ENCODE measurements at places on chromosomes 7 and 10.

DNA sequence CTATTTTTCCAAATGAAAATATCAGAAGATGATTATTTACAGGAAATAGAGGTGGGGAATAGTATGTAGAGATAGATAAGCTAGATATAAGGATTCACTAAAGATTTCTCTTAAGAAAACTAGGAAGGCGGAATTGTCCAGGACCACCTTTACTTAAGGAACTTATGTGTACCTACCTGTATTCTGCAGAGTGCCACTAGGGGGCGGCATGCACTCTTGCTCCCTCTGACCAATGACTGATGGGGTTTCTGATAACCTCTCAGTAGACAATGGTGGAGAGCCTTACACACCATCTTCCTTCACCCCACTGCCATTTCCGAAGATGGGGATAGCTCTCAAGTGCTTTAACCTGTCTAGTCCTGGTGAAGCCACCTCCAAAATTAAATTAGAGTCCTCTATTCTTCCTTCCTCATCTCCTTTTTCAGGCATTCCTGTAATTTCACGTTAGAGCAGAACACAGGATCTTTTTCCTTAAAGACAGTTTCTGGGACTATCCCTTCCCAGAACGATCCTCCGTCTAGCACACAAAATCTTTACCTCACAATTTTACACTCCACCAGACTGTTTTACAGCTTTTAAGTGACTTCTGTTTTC, 453.1 kb downstream of the SORCS1 start:
- no peak for DNase-seq

DNA sequence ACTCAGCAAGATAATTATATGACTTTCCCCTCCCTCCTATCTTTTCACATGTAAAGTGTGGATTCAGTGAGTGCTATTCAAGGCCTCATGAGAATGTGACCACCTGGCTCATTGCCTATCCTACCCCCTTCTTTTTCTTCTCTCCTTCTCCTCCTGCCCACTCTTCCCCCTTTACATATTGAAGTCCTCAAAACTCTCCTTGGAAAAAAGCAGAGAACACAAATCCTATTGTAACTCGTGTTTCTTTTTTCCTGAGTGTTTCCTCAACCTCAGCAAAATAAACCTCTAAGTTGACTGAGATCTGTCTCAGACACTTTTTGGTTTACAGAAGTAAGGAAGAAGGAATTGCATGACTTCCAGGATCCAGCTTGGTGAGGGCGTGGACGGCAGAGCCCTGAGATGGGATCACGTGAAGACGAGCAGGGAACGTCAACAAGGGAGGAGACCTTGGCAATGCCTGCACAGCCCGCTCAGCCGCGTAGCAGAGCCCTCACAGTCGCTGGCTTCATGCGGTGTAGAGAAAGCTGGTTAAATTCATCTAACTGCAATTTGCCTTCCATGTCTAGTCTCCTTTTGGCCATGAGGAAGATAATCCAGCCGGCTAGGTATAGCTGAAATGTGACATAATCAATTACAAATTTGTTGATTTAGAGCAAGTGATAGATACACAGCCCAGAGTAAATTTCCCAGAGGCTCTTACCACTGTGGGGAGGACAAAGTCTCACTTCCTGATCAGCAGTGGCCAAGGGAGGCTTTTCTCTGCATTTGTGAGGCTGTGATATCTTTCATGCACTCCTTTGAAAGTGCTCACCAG, 75.7 kb downstream of the LYZL2 start:
- no peak for DNase-seq

DNA sequence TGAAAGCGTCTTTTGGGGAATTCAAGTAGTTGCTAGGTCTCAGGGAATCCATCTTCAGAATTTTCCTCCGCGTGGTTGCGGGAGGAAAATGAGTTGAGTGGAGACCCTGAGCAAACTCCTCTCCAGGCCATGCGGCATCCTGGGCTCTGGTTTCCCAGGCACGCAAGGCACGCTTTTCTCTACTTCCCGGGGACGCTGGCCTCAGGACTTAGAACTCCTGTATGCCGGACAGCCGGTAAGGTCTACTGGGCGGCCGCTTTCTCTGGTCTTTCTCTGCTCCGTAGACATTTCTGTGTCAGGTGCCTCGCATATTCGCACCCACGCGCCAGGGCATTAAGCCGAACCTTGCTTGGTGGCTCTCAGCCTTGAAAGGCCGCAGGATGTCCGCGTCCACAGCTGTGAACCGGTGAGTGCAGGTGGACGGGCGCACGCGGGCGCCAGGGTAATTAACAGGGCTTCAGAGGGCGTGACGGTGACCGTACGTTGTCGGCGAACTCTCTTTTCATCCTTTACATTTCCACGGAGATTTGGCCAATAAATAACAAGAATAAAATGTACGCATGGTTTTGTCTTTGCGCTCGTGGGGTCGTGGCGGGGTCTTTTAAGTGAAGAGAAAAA, 992 bp upstream of the RBM20 start:
- no peak for DNase-seq

DNA sequence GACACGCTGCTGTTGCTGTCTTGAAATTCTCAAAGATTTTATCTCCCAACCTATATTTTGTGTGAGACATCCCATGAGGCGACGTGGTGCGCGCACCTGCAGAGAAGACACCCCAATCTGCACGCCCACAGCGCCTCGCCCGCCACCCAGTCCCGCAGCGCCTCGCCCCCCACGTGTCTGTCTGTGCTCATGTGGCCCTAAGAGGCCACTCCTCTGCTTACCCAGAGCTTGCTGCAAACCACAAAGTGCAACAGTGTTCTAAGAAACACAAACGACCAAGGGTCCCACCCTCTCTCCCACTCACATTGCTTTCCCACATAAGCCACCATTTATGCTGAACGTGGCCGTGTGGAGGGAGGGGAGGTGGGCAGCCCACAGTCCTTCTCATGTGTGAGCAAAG, 287.2 kb downstream of the PTPRN2 start:
- no peak for DNase-seq

DNA sequence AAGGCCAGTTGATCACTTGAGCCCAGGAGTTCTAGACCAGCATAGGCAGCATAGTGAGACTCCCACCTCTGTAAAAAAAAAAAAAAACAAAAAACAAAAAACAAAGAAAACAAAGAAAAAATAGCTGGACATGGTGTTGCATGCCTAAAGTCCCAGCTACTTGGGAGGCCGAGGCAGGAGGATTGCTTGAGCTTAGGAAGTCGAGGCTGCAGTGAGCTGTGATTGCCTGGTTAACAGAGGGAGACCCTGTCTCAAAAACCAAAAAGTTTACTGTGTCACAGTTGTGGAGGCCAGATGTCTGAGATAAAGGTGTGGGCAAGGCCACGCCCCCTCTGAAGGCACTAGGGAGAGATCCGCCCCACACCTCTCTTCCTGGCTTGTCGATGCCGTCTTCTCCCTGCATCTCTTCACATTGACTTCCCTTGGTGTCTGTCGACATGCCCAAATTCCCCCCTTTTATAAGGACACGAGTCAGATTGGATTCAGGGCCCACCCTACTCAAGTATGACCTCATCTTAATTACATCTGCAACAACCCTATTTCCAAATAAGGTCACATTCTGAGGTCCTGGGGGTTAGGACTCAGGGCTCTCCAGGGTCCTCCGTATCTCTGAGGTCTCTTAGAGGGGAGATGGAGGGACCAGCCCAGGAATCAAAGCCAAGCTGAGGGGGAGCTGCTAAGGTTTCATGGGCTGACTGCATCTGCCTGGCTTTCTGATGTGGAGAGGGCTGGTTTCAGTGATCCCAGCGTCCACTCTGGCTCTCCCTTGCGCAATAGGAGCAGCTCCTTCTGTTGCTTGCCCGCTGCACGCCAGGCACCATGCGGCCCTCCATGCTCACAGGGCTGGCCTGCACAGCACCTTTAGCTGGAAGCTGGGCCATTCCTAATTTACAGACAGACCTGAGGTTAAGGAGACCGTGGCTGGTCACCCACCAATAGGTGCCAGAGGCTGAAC, 23.1 kb downstream of the AGAP3 start:
- DNase-seq: no peak

DNA sequence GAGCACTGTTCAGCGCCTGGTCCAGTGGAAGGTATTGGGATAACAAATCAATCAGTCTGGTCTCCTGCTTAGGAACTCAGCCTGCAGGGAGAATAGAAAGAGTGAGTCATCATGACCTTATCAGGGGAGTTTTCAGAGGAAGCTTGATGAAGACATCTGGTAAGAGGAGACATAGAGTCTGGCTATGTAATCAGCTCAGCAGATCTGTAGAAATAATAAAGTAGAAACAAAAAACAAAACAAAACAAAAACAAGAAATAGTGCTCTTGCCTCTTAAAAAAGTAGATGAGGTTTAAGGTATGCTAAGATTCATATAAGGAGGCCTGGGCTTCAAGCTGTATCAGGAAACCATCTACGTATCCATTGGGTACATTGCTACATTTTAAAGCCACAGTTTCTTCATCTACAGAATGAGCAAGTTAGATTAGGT, 14.4 kb downstream of the TAS2R41 start:
- no peak for DNase-seq

DNA sequence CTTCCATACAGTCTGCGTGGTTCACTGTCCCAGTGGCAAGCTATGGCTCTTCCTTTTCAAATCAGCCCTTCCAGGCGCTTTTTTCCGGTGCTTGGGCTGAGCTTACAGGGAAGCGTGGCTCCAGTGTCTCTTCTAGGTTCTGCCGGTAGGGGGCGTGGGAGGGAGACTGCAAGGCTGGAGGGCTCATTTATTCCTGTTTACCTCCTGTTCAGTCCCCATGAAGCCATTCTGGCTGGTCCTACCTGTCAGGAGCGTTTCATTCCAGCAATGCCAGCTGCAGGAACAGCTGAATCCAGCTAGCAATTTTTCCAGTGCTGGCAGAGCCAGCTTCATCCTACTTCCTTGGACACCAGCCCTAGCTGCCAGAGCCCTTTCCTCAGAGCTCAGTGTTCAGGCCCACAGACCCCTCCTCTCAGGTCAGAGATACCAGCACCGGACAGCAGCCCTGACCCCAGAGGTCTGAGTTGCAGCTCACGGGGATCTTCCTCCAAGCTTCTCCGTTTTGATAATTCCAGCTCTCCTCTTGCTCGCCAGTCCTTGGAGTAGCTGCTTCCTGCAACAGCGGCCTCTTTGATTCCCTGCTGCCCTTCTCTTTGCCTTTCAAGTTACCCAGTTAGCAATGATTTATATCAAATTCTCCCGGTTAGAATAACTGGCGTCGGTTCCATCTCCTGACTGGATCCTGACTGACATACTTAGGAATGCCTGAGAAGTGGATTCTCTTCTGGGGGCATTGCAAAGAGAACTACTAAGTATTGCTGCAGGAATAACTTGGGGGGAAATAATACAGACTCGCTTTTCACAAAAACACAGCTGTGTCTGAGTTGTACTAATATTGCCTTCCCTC, 129.8 kb downstream of the FRMD4A start:
- DNase-seq: no peak

DNA sequence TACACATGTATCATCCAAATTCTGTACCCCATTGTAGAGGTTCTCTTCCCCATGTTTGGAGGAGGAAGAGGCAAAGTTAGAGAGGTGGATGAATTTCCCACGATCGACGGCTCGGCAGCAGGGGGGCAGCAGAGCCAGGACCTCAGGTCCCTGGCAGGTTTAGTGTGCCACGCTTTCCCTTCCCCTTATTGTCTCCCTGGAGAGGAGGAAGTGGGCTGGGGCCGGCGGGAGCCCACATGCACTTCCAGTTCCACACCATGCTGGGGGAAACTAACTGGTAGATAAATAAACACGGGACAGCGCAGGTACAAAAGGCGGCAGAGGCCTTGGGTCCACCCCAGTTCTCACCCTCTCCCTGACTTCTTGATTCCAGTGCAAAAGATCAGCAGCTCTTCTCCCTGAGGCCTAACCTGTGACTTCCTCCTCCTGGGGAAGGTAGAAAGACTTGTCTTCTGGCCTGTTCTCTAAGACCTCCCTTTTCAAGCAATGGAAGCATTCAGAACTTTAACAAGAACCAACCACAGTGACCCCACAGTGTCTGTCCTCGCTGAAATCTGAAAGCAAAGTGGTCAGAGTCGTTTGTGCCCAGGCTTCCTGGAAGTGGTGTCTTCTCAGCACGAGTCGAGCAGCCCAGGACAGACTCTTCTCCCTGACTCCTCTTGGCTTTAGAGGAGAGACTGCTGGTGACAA, 30.5 kb upstream of the SRGN start:
- DNase-seq: no peak

- no peak for DNase-seq
These were observed 962.1 kb downstream of the KCNMA1 start for GRCh38 chr10:76675561-76675950.

DNA sequence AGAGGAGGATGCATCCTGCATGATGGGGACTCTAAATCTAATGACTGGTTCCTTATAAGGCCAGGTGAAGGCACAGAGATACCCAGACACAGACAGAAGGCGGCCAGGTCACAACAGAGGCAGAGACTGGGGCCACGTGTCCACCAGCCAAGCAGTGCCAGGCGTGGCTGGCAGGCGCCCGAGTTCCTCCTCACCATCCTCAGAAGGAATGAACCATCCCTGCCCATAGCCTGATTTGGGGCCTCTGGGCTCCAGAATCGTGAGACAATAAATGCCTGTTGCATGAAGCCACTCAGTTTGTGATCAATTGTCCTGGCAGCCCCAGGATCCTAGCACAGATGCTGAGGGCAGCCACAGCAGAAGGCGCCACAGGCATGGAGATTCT, 69.0 kb upstream of the TNRC18 start:
- no peak for DNase-seq

- DNase-seq: no peak
These were observed 47.6 kb upstream of the ITGB1 start for GRCh38 chr10:33005322-33006301.

DNA sequence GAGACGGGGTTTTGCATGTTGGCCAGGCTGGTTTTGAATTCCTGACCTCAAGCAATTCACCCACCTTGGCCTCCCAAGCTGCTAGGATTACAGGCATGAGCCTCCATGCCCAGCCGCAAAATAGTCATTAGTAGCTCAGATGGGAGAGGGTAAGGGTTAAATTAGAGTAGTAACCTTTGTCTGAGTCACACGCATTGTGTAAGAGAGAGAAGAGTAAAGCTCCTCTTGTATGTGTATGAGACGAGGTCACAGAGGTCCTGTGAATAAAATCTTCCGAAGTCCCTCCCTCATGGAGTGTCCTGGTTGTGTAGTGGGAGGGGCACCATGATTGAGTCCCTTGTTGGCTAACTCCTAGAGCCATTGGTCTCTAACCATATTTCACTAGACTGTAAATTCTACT, 85.2 kb upstream of the CDC14C start:
- DNase-seq: no peak

GRCh38 chr7:46996972-46997371, 584.9 kb downstream of the TNS3 start:
- no peak for DNase-seq

GRCh38 chr10:44172883-44173607, 211.9 kb downstream of the CXCL12 start:
- DNase-seq: no peak

GRCh38 chr7:149353739-149354504, 91.9 kb downstream of the ZNF783 start:
- no peak for DNase-seq

GRCh38 chr10:117896517-117896916, 150.2 kb downstream of the RAB11FIP2 start:
- DNase-seq: no peak

GRCh38 chr10:77821551-77821950, 105.0 kb downstream of the DLG5 start:
- DNase-seq: no peak
